ENCODE measurements at places on chromosomes 6 and 20.

- DNase-seq, result no peak
Measured at GRCh38 chr20:51529758-51530157, 12.8 kb downstream of the NFATC2 start.

- no peak for DNase-seq
Measured at GRCh38 chr6:34235307-34236130, 1.2 kb upstream of the HMGA1 start.

DNA sequence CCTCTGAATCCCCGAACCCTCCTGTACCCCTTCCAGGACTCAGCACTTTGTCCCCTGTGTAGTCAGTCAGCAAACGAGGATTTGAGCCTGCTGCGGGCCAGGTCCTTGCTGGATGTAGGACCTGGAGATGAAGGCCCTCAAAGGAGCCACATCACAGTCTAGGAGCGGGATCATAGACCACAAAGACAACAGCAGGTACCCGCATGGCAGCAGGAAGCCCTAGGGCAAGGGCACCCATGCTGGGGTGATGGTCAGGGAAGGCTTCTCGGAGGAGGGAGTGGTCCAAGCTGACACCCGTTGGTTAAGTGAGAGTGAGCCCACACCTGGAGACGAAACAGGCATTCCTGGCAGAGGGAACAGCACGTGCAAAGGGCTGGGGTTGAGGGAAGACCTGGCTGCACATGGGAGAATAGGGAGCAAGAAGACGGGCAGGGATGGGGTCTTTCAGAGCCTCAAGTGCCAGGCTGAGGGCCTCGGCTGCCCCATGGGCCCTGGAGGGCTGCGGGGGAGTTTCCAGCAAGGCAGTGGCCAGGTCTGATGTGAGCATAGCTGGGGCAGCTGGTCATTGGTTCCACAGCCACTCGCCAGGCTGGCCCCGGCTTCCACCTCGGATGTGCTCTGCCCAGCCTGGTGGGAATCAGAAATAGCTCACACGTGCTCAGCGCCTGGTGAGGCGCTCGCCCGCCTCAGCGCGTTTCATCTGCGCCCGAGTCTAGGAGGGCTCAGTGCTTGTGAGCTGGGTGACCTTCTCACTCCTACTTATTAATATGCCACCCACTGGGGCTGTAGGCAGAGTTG is 15.0 kb downstream of the DLGAP4 start:
- no peak for DNase-seq

- no peak for DNase-seq
Measured at GRCh38 chr20:4158466-4159050, 143.2 kb upstream of the RNF24 start.
